Activated CD4-positive, alpha-beta T cell treated with anti-CD3 and anti-CD28 coated beads for 24 hours (primary cell): ENCODE measurements at places on chromosomes 1 and 21.

- DNase-seq: no peak
These were observed 393.7 kb downstream of the HLX start for GRCh38 chr1:221272940-221273339.

DNA sequence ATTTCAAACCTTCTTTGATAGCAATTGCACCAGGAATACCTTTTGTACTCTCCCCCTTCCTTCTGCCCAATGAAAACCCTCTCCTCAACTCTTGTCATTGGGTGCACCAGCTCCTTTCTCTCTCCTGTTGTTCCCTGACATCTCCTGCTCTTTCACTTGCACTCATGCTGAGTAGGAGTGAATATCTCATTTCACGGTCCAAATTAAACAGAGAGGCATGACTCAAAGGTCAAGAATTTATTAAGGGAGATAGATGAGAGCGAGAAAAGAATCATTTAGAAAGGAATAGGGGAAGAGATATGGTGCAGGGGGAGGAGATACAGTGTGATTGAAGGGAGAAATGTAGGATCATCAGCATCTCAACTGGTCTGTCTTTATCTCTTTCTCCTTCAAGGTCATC is 22.1 kb downstream of the AIM2 start:
- no peak for DNase-seq

- DNase-seq: no peak
These were observed 280.2 kb downstream of the PTGER3 start for GRCh38 chr1:70767377-70767776.

GRCh38 chr1:19458815-19459417 is 26.4 kb downstream of the CAPZB start:
- DNase-seq: no peak

DNA sequence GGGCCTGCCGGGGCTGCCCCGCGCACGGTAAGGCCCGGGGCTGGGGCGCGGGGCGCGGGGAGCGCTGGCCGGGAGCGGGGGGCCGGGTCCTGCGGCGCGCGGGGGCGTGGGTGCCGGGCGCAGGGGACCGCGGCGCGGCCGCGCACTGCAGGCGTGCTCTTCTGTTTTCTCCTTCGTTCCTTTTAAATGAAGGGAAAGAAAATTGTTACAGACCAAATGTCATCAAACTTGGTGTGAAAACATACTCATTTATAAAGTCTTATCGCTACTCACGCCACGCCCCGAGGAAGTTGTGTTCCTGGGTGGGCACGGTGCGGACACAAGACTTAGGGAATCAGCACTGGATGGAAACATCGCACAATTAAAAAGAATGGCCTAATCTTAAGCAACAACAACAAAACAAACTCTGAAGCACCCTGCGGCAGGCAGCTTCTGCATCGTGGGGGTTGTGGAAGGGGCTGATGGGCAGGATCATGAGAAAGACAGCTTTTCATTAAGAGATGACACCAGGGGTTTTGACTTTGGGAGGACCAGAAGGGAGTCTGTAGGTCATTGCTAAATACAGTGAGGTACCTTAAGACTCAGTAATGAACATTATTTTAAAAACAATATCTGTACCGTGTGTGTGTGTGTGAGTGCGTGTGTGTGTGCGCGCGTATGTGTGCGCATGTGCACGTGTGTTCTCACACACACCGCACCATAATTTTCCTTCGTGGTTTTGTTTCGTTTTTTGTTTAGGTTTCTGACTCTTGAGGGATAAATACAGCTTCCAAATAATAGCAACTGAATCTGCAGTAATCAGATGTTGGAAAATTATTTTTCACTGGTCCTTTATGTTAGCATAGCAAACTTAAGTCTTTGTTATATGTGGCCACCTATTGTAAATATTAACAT is 548 bp downstream of the B3GALT5 start:
- DNase-seq: no peak

DNA sequence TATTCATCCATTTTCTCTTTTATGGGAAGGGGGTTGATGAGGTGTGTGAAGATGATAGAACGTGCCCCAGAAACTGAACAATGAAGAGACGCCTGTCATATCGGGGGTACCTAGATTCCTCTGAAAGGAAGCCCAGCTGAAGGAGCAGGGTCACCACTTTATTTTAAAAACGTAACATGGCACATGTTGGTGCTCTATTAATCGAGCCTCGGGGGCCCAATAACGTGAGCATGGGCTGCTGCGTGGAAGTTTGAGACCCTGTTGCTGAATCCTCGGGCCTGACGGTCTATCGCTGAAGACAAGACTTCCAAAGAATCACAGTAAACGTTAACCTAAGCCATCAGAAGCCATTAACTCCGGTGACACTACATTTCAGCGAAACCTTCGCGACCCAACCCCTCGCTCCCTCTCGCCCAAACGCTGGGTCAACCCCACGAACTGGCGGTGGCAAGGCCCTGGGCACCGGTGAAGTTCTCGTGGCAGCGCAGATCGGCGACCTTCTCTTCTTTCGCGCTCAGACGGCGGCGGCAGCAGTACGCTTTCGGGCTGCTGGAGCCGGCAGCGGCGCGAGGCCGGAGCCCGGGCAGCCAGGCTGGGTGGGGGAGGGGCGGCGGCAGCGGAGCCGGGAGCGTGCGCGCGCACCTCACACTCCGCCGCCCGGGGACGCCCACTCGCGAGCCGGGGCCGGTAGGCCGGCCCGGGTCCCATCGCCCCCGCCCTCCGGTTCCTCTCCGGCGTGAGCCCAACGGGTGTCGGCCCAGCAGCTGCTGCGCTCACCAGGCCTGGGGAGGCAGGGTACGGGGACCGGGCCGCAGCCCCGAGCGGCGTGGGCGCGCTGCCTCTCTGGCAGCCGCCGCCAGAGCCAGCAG is 838 bp upstream of the MAN1A2 start:
- peak; percentile 72 for DNase-seq

DNA sequence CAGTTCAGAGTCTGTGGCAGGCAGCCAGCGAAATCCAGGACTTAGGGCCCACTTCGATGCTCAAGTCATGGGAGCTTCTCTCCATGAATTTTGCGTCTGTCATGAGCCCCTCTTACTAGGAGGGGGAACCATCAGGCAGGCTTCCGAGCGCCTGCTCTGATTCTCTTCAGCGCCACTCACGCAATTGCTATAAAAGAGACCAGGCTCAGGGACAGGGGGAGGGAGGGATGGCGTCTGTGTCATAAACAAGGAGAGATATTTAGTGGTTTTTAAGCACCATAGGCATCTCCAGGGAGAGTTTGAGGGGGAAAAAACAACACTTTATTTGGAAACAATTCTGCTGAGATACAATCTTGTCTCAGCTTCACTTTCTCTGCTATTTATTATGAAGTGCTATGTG is 60.6 kb downstream of the NAV1 start:
- no peak for DNase-seq

DNA sequence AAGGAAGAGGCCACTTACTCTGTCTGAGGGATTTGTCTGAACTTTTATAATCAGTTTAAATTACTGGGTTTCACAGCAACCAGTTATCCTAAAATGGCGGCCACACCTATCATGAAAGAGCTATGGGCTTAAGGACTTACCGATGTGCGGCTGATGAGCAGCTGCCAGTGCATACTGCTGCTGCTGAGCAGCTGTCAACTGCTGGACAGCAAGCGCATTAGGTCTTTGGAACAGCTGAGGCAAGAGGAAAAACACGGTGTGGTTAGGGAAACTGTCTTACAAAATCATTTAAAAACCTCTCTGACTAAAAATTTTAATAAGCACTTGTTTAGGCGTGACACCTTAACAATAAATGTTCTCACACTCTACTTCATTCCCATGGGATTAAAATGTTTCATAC is 72.6 kb upstream of the SDC3 start:
- no peak for DNase-seq

DNA sequence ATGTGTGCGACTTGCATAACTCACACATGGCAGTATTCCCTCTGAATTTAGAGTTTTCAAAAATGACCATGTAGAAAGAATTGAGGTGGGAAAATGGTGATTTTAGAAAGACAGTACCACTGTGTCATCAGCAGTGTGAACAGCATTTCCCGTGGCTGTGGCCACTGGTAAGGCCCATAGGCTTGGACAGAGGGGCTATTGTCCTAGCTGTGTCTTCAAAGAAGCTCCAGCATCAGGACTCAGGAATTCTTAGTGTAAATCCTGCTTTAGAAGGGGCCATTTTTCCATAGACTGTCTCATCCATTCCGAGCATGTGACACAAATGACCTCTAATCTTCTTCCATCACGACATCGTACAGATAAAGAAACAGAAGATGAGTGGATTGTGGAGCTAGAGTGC is 119.3 kb upstream of the BACE2 start:
- DNase-seq: no peak

DNA sequence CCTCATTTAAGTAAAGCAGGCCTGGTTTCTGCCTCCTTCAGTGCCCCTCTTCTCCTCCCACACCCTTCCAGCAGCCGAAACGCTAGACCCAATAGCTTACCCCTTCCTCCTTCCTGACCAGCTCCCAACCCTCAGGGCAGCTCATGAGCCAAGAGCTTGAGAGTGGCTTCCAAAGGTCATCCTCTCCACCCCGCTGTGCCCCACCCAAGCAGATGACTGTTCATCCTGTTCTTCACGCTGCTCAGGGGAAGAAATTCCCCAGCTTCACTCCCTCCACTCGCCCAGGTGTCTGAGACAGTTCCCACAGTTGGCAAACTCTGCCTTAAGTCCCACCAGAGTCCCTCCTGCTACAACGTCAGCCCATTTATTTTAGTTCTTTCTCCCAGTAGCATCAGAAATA is 23.4 kb downstream of the ARHGEF19 start:
- no peak for DNase-seq

DNA sequence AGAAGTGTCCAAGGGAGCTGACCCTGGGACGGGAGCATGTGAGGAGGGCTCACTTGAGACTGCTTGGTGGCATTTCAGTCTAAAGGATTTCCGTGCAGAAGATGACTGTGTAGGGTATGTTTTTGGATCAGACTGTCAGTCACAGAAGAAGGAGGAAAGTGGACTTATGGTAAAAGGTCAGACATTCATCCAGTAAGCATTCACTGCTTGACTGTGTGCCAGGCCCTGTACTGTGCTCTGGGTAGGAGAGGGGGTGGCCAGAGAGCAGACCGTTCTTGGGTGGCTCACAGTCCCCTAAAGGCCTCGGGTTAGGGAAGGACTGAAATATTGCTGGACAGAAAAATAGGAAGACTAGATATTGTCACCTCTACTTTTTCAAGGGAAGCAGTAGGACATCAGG is 2.1 kb upstream of the SERINC2 start:
- no peak for DNase-seq

DNA sequence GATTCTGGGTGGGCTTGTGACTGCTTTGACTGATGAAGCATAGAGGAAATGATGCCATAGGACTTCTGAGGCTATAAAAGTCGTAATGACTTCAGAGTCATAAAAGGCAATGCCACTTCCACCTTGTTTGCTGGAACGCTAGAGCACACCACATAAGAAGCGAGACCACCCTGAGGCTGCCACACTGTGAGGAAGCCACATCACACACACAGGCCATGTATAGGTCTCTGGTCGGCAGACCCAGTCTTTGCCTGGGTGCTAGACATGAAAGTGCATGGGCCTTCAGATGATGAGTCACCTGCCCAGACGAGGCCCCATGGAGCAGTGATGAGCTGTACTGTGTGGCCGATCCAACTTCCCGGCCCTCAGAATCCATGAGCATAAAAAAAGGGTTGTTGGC is 14.2 kb upstream of the KANK4 start:
- no peak for DNase-seq

DNA sequence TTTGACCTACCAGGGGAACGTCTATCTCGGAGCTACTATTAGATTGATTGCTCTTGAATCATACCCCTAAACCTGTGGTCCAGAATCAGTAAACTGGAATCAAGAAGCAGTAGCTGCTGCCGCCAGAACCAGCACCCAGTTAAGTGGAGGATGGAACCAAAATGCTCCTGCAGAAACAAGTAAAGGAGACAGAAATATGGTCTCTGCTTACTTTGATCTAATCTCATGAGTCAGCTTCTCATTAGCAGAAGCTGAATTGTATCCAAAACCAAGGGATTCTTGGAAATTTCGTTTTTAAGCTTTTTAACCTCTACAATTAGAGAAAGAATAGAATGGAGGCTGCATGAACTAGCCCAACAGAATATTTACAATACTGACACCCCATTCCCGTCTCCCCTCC is 42.6 kb upstream of the PIGV start:
- no peak for DNase-seq

DNA sequence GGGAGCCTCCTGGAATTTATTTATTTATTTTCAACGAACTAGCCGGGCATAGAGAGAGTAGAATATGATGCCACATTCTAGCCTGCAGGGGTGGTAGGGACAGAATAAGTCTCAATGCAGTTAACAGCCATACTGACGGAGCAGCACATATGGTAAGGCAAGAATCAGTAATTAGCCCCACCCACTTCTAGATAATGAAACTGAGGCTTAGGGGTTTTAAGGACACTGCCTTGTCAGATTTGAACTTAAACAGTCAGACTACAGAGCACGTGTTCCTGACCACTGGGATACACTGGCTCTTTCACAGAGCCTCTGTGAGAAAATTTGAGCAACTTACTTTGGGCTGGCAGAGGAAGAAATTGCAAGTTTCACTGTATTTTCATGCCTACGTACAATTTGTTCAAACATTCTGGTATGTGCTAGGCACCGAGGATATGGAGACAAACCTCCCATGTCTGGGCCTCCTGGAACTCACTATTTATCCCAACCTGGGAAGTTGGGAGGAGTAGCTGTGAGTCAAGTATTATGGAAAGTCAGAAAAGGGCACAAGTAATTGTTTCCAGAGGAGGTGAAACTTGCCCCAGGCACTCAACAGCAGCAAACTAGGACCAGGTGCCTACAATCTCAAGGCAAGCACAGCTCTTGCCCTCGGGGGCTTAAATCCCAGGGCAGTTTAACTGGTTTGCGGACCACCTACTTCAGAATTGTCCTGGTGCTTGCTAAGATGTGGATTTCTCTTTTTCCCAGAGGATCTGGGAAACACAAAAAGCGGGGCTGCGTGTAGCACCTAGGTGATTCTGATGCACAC is 1.6 kb upstream of the CLIC4 start:
- no peak for DNase-seq

DNA sequence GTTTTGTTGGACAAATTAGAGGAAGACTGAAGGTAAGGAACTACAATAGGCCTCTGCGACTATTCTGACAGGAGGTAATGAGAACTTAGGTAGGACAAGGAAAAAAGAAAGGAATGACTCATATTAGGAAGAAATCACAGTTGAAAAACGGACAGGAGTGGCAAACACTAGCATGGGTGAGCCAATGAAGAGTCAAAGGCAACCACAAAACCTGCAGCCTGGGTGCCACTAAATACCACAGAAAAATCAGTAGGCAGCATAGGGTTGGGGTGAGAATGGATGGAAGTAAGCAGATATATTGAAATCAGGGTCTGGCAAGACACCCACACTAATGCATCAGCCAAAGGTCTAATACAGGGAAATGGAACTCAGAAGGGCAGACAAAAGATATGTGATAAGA is 10.0 kb downstream of the RBM34 start:
- DNase-seq: no peak

DNA sequence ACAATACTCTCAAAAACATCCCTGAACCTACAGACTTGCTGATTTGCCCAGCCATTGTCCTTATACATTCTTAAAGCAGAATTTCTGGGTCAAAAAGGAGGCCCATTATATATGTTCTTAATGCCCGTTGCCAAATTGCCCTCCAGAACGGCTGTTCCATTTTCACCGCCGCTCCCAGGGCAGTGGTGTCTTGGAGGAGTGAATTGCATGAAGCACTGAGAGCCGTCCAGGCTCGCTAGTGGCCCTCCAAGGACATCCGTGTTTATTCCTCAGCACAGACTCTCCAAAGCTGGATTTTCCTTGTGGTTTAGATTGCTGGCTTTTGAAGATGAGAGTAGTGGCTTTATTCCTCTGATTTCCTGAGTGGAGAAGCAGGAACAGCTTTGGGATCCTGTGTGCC is 68.8 kb downstream of the FHAD1 start:
- DNase-seq: no peak

- DNase-seq: no peak
These were observed 26.5 kb downstream of the GNAT2 start for GRCh38 chr1:109592916-109593315.
